ENCODE measurements at places on chromosomes 1 and 21.

- DNase-seq: no peak
Measured at GRCh38 chr1:79852004-79852403, 845.5 kb upstream of the ADGRL4 start.

DNA sequence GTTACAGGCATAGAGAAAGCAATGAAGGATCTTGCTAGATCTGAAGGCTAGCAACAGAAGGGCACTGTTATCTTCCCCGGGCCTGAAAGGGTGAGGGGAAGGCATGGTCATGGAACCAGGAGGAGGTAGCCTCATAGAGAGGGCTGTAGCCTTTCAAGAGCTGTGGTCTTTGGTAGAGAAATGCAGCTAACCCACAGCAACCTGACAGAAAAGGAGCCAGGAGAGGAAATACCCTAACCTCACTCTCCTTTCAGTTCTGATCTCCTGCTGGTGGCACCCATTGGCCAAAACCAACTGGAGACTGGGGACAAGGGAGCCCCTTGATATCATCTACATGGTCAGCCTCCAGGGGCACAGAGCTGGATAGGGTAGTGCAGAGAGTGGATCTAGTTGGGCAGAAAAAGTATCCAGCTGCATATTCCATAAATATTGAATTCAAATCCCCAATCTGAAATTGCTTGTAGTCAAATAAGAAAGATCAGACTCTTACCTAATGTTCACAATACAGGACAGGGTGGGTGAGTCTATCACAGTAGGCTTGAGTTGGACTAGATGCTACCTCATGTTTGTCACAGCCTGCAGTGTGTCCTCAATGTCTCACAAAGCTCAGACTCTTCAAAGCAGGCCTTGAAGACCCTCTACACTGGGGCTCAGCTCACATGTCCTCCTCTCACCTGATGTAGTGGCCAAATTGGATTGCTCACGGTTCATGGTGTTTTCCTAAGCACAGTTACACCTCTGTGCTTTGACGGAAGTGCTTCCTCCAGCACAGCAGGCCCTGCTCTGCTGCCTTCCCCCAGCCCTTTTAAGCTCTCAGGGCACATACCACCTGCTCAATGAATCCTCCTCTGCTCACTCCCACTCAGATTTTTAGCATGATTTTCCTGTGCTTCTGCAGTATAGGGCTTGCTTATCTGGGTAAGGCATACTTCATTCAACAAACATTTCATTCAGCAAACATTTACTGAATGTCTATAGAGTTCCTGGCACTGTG is 74.1 kb upstream of the JUN start:
- DNase-seq: no peak

- DNase-seq: no peak
Measured at GRCh38 chr1:159881622-159882526, 18.1 kb downstream of the CFAP45 start.

GRCh38 chr21:29168891-29169315 is 38.5 kb downstream of the MAP3K7CL start:
- no peak for DNase-seq

- DNase-seq: no peak
Measured at GRCh38 chr1:172824209-172824608, 165.3 kb downstream of the FASLG start.

DNA sequence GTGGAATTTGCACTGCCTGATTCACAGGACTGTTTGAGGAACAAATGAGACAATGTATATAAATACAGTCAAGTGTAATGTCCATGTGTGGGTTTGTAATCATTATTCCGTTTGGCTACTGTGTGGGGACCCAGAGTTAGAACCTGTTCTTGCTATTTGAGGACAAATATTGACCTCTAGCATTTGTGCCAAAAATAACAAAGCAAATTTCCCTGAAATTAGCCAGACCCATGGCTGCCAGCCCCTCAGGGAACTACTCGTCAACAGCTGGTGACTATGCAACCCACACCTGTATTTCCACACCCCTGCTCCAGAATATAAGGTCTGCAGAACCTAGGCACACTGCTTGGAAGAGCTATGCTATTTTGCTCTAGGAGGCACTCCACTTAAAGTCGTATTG is 70.7 kb downstream of the KCNJ6 start:
- no peak for DNase-seq

DNA sequence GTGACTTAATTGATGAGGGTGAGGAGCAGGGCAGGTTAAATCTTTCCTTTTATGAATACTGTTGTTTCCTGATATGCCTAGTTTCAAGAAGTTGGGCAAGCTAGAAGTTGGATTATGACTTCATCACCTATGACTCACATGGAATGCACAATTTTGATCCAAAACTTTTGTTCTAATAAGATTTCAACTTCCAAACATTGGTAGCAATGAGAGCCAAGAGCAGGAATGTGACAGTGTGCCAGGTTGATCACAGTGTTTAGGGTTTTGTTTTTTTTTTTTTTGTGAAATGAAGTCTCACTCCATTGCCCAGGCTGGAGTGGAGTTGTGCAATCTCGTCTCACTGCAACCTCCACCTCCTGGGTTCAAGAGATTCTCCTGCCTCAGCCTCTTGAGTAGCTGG is 349.4 kb downstream of the DUSP10 start:
- no peak for DNase-seq

- no peak for DNase-seq
Measured at GRCh38 chr1:11841245-11842153, 6.1 kb downstream of the NPPA start.
